Omental fat pad (tissue), 4 donors: ENCODE measurements at places on chromosomes 3 and 15. TPM values are rescaled to one million over a fixed set of nuclear protein-coding genes. Genes with fewer than 3 reads are reported as not detected.

GRCh38 chr15:57770495-57770894 is 64.0 kb downstream of the POLR2M start:
- no peak for DNase-seq

- DNase-seq, result no peak
Measured at GRCh38 chr15:99122831-99123712, 18.2 kb downstream of the SYNM start.

GRCh38 chr3:193701953-193702635 is 109.1 kb downstream of the OPA1 start:
- DNase-seq, result no peak

The GPR27 gene
- 0.19 TPM for total RNA-seq

DNA sequence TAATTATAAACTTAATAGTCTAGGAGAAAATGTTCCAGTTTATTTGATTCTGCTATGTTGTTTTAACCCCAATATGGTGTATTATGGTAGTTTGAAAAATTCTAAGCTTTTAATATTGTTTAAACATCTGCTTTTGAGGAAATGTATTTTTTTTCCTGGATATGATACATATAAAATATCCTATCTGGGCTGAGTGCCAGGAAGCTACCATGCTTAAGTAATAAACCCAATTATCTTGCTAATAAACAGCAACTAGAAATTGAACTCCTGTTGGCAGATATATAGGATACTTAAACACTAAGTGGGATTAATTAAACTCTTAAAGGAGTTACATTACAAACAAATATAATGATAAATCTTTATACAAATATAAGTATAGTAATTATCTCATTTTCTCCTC is 293.7 kb upstream of the GRM7 start:
- DNase-seq, result no peak

DNA sequence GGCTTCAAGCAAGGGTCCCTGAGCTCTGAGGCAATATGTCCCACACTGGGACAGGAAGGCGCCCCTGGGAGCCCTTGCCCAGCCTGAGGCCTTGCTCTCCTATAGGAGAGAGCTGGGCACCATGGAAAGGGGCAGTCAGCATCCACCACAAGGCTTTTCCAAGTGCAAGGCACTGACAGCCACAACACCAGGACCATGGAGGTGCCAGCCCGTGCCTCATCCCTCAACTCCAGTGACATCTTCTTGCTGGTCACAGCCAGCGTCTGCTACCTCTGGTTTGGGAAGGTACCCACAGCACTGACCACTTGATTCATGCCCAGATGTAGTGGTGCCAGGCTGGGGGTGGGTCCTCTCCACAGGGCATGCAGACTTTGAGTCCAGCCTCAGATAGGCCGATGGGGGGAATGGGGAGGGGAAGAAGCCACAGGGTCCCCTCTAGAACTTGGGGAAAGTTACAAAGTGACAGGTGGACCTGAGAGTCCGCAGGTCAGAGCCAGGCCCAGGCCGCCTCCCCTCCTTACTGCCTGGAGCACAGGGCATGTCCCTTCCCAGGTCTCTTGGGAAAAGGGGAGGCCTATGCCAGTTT is 11.8 kb downstream of the VILL start:
- no peak for DNase-seq

GRCh38 chr3:69160525-69160924 is 38.1 kb upstream of the LMOD3 start:
- no peak for DNase-seq

The CADM2 gene
- total RNA-seq, result 34.7 TPM

DNA sequence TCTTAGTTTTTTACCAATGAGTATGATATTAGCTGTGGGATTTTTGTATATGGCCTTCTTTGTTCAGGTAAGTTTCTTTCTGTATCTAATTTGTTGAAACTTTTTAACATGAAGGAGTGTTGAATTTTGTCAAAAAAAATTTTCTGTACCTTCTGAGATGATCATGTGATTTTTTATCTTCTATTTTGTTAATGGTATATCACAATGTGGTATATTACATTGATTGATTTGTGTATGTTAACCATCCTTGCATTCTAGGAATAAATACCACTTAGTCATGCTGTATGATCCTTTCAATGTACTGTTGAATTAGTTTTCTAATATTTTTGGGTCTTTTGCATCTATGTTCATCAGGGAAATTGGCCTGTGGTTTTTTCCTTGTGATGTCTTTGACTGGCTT is 92.5 kb upstream of the MNS1 start:
- no peak for DNase-seq

GRCh38 chr3:31925271-31925630 is 55.8 kb downstream of the OSBPL10 start:
- no peak for DNase-seq

The SPSB4 gene
- total RNA-seq, result 0.65 TPM

GRCh38 chr3:86029590-86029989 is 961.4 kb downstream of the VGLL3 start:
- no peak for DNase-seq

- no peak for DNase-seq
Measured at GRCh38 chr3:13078163-13078905, 5.1 kb upstream of the IQSEC1 start.

The TGFBR2 gene
- total RNA-seq, result 360 TPM

GRCh38 chr3:15326673-15327072 is 5.7 kb downstream of the SH3BP5 start:
- DNase-seq, result no peak

The TGM5 gene
- 0.28 TPM for total RNA-seq
